ENCODE measurements at places on chromosomes 7 and 10. TPM values are rescaled to one million over a fixed set of nuclear protein-coding genes. Genes with fewer than 3 reads are reported as not detected.

Gene LDB3
- not detected for total RNA-seq

Gene TSC22D4
- 18.5 TPM for total RNA-seq

Gene ZSCAN25
- total RNA-seq, result 12.3 TPM

Gene MXI1
- 5.3 TPM for total RNA-seq

Gene CRHR2
- total RNA-seq, result not detected

Gene SLC13A4
- not detected for total RNA-seq

Gene RNF32
- total RNA-seq, result 0.26 TPM

Gene EBF3
- 1.5 TPM for total RNA-seq

Gene EBLN1
- total RNA-seq, result not detected

Gene GAD2
- not detected for total RNA-seq

Gene PCLO
- total RNA-seq, result 3.0 TPM

Gene AQP1
- 6.6 TPM for total RNA-seq

Gene SH2D4B
- total RNA-seq, result under 0.01 TPM

Gene STOX1
- total RNA-seq, result 0.13 TPM

Gene WEE2
- 0.13 TPM for total RNA-seq

Gene HYAL4
- 0.39 TPM for total RNA-seq

Gene CYP3A4
- not detected for total RNA-seq

Gene GDF2
- total RNA-seq, result not detected

Gene ZPBP
- total RNA-seq, result not detected

Gene IGF2BP3
- total RNA-seq, result 4.3 TPM

Gene ACSM6
- total RNA-seq, result not detected

Gene HOXA3
- 3.0 TPM for total RNA-seq

Gene SLC25A13
- total RNA-seq, result 21.6 TPM

Gene PMS2
- 13.5 TPM for total RNA-seq

Gene SPDYE2
- not detected for total RNA-seq

Gene ZNF273
- 7.1 TPM for total RNA-seq

Gene NPC1L1
- not detected for total RNA-seq

Gene LDB1
- total RNA-seq, result 32.0 TPM

Gene PLCE1
- 1.0 TPM for total RNA-seq

Gene TMEM176B
- total RNA-seq, result not detected

Gene MAPK8
- total RNA-seq, result 46.3 TPM

Gene MYL10
- total RNA-seq, result not detected

Gene AEBP1
- total RNA-seq, result 9.1 TPM

Gene CCDC146
- total RNA-seq, result 0.26 TPM

Gene ITPRID1
- not detected for total RNA-seq

Gene LRRC4
- total RNA-seq, result 0.77 TPM

Gene OR2A2
- not detected for total RNA-seq

Gene DPP6
- total RNA-seq, result not detected

Gene ZNF736
- 6.8 TPM for total RNA-seq

Gene ANK3
- total RNA-seq, result 0.51 TPM

Gene CBX3
- 96.5 TPM for total RNA-seq

Gene UCMA
- total RNA-seq, result not detected

Gene HSPA12A
- 0.77 TPM for total RNA-seq

Gene ZNF727
- 0.13 TPM for total RNA-seq

Gene MMP21
- total RNA-seq, result 0.13 TPM

Gene CCDC172
- total RNA-seq, result not detected
